GM20000 (cell line): ENCODE measurements at places on chromosomes 7 and 10.

- DNase-seq, result no peak
Observed at GRCh38 chr10:46014683-46015405, 15.6 kb downstream of the NCOA4 start.

DNA sequence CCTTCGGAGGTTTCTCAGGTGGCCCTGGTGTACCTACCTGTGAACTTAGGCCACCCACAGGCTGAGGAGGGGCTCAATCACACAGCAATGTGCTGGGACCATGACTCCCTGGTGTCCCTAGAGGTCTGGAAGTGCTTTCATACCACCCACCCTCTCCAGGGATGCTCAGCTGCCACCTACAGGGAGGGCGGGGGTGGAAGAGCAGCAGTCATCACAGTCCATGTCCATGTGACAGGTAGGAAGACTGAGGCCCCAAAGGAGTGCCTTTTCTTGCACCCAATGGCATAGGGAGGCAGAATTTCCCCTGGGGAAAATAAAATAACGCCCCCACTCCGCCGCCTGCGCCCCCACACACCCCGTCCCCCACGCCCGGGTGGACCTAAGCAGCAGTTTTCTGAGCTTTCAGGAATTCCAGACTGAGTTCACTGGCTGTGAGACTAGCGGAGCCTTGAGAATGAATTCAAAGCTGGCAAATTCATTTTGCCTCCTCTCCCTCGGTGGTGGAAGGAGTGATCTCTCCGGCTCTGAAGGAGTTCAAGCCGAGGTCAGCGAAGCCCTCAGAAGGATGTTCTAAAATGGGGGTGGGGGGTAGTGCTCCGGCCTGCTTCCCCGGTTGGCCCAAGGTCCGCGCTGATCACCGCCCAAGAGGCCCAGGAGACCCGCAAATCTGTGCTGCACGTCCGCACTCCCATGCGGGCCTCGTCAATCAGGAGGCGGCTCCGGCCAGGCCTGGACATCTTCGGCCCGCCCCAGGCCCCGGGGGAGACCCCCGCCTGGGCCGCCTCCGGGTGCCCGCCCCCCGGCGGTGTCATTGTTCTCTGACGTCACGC lies 2.1 kb upstream of the ZMIZ1 start:
- peak; percentile 81 for DNase-seq

DNA sequence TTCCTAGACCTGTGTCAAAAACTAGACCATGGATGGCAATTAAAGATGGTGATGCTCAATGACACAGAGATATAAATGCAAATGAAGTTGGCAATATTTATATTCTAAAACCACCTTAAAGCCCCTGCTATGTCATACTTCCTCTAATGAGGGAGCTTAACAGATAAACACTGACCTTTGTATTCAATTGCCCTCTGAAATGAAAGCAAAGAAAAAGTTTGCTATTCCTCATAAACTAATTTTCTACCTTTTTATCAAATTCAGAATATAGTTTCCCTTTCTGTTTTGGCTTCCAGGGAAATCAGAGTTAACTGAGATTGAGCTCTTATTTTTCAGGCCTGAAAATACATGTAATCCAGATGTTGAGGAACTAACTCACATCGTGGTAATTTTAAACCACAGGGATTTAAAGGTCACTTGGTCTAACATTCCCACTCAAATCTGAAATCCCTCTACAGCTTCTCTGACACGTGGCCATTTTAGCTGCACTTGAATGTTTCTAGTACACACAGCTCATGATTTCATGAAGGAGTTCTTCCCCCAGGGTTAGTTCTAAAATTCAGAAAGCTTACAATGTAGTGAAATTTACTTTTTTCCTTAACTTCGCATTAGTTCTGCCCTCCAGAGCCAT lies 37.9 kb upstream of the ABCB5 start:
- DNase-seq, result no peak

GRCh38 chr7:117134411-117134810 lies 181.1 kb downstream of the ST7 start:
- no peak for DNase-seq

DNA sequence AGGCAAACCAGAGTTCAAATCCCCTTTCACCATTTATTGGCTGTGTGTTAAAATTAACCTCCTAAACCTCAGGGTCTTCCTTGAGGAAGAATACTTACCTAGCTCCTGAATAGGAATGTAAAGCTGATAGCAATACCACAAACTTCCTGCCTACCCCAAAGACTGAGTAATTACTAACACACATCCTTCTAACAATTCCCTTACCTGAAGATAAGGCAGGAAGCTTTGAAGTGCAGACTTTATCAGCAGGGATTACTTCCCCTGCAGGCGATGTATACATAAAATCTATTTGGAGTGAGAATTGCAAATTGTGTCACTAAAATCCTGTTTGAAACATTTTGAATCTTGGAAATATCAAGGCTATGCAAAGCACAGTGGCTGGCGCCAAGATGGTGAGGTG lies 21.2 kb downstream of the EVX1 start:
- no peak for DNase-seq

DNA sequence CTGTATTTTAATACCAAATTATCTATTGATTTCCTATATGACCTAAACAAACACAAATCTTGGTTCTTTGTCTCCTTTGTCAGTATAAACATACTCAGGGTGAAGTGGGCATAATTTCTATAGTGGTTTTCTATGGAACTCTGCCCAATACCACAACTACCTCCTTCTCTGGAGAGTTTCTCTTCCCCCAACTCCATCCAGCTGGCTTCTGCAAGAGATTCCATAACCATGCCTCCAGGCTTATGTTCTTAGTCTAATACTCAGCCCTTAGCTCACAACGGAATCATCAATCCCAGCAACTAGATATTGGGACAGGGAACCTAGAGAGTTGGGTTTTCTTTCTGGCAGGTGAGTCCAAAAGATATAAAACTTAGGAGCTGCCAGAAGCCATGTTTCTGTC lies 127.3 kb downstream of the TRIL start:
- no peak for DNase-seq
